Stimulated activated CD4-positive, alpha-beta T cell treated with anti-CD3 and anti-CD28 coated beads, Interleukin-2, amount 100 ng/mL, for 48 hours (primary cell): ENCODE measurements at places on chromosomes 5 and 9.

- DNase-seq, result no peak
Measured at GRCh38 chr5:162593881-162594280, 526.3 kb downstream of the GABRG2 start.

DNA sequence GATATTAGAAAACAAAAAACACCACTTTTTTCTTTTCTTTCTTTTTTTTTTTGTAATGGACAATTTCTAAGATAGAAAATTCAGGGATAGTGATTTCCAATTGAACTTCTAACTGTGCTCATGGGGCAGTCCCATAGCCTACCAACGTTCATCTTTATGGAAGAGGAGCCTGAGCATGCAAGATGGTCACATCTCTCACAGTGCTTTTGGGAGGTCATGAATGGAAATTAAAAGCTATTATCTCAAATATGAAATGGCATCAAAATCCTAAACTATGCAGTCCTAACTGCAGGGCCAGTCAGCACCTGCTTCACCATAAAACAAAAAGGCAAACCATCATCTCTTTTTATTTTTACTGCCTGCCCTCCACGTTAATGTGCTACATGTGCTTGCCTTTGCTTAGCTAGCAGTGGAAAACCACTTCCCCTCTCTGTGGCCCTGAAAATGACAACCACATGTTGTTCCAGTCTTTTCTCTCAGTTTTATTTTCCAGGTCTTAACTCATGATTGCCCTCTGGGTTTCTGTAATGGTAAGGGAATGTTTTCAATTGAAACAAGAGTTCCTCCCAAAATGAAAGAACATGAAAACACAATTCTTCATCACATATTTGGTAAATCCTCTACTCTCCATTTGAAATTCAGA, 16.7 kb downstream of the IFNB1 start:
- no peak for DNase-seq

- DNase-seq, result no peak
Measured at GRCh38 chr9:5839572-5839902, 6.6 kb upstream of the ERMP1 start.

GRCh38 chr5:161546095-161546469, 443 bp downstream of the GABRB2 start:
- no peak for DNase-seq

- DNase-seq, result no peak
Measured at GRCh38 chr5:69250593-69250992, 15.9 kb downstream of the CDK7 start.

DNA sequence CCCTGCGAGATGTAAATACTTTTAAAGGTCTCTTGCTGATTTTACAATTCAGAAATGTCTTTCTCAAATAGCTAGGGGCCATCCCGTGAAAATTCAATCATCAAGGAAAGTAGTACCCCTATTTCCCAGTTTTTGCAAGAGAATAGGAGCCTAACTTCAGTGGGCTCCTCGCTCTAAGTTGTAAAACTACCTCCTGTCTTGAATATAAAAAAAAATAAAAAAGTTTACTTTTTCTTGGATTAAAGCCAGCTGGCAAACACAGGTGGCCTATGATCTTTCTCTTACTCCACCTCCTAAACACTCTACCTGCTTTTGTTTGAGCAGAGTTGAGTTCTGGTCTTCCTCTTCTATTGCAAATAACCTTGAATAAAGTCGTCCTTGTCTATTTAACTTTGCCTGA, 79.4 kb downstream of the SLCO4C1 start:
- no peak for DNase-seq

- no peak for DNase-seq
Measured at GRCh38 chr9:76213751-76214150, 180.5 kb downstream of the RFK start.

DNA sequence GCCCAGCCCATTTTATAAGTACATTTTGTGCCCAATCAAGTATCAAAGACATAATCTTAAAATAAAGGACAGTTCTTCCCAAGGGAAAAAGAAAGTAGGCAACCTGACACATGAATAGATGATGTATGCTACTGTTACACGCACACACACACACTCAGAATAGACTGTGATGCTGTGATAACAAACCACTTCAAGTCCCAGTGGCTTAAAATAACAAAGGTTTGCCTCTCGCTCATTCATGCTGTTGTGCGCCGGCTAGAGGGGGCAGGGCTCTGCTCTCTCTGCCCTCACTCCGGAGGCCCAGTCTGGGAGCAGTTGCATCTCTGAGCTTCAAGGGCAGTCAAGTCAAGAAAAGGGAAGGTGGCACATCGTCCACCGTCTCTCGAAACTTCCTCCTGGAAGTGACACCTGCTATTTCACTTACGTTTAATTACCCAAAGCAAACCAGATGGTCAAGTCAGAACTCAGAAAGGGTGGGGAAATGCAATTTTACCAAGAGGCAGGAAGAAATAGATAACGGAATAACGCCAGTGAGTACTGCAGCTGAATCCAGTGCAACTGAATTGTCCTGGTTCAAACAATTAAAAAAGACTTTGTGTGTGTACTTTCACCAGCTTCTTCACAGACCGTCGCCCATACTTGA, 43.3 kb downstream of the ANKRD33B start:
- no peak for DNase-seq

DNA sequence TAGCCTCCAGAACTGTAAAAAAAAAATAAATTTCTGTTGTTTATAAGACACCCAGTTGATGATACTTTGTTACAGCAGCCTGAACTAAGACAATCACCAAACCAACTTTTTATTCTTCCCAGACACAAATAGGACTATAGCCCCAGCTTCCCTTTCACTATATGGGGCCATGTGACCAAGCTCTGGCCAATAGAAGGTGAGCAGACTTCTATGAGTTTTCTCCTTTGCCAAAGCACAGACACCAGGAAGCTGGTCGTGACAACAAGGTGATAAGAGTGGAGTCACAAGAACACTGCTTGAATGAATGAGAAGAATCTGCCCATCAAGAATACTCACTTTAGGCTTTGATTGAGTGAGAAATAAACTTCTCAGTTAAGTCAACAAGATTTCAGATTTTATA, 217.7 kb downstream of the DEPDC1B start:
- no peak for DNase-seq

GRCh38 chr5:152701305-152701949, 296.3 kb upstream of the NMUR2 start:
- DNase-seq, result no peak

- no peak for DNase-seq
Measured at GRCh38 chr9:21027295-21027694, 4.1 kb downstream of the HACD4 start.

- DNase-seq, result no peak
Measured at GRCh38 chr9:133955821-133956411, 36.2 kb downstream of the VAV2 start.

- DNase-seq, result no peak
Measured at GRCh38 chr5:180041301-180042274, 30.0 kb downstream of the RNF130 start.

GRCh38 chr5:88140396-88140855, 128.2 kb downstream of the TMEM161B start:
- DNase-seq, result no peak

- DNase-seq, result no peak
Measured at GRCh38 chr5:88672644-88673252, 210.2 kb downstream of the MEF2C start.

GRCh38 chr5:78706381-78706780, 57.8 kb upstream of the LHFPL2 start:
- no peak for DNase-seq

DNA sequence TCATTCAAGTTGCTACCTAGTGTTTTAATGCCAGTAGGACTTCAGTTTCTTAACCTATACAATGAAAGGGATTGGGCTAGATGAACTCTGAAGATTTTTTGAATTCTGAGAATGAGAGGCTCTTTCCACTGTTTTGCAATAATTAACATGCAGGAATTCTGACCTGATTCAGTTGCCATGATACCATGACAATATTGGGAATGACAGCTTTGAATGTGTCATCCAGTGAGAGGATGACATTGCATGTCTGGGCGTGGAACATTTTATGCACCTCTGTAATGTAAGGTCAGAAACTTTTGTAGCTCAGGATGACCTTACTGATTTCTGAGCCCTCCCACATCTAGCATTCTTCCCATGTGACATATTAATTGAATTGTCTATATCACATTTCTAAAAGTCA, 30.6 kb upstream of the SPINK5 start:
- no peak for DNase-seq

DNA sequence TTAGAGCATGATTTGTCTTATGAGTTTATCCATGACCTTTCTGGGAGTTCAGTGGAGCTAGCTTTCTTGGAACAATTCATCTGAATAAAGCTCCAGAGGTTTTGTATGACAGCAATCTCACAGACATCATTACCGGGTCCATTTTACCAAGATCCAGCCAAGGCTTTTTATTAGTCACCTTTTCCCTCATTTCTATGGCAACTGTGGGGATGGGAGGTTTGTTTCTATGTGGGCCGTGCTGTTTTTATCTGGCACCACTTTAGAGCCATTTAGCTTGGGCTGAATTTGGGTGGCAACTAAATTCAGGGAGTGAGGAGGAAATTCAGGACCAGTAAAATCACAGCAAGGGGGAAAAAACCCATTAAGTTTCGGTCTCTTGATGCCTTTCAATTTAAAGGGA, 245.7 kb downstream of the NSG2 start:
- no peak for DNase-seq

DNA sequence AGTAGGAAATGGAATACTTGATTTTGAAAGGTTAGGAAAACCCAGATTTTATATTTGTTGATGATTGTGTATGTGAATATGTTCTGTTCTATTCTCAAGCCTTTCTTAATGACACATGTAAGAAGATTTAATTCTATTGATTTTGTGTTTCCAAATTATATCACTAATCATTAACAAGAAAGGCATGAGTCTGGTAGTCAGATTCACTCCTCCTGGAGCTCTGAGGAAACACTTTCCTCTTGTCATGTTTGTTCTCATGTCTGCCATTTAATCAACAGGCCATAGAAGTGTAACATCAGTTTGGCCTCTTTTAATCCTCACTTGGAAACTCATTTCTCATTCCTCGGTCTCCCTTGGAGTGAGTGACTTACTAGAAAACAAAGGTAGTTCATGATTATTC, 40.6 kb upstream of the F2R start:
- DNase-seq, result no peak

DNA sequence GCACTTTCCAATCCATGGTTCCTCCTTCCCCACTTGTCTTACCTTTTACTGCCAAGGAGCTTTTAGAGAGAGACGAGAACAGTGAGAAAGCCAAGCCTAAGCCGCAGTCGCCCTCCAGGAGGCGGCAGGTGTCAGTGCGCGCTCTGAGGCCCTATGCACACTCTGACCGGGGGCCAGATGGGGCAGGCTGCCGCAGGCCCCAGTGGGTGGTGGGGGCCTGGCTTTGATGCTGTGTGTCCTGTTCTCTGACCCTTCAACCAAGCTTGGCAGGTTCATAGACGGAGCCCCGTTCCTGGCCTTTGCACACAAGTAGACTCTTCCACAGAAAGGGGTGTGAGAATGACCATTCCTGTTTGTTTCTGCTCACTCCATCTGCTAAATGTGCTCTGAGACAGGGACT, 77.3 kb downstream of the WNK2 start:
- no peak for DNase-seq

GRCh38 chr9:20713172-20713571, 29.1 kb downstream of the FOCAD start:
- DNase-seq, result no peak

GRCh38 chr5:35789732-35790456, 66.8 kb upstream of the IL7R start:
- no peak for DNase-seq

DNA sequence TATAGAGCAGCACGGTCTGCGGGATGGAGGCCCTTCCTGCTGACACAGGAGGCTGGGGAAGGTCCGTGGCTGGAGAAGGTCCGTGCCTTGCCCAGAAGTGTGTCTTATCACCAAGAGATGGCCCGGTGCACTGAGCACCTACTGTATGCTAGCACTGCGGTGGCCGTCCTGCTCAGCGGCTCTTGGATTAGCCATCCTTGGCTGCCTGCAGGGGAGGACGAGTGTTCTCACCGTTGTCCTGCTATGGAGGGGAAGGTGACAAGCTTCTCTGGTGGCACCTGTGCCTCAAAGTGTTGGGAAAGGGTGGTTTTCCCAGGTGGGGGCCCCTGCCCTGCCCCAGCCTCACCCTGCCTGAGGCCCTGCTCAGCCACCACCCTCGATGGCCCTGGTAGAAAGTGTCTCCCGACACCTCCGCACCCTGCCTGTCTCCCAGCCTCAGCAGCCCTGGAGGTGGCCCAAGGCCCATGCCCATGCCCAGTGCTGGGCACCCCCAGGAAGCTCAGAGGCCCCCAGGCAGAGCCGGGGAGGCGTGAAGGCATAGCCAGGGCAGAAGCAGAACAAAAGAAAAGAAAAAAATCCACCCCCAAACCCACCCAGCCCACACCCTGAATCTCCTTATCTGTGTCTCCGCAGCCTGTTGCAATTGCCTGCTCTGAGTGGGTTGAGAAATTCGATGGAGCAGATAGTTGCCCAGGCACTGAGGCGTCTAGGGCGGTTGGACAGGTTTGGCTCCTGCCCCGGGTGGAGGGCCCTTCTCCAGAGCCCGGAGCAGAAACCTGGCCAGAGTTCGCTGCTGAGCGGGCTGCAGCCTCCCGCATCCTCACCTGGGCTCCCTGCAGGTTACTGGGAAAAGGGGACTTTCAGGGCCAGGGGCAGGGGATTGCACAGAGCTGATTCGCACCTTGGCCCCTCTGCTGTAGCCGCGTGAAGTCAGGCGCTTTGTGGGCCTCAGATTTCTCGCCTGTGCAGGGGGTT, 30.5 kb downstream of the RXRA start:
- DNase-seq, result no peak

GRCh38 chr9:134204991-134205578, 40.7 kb upstream of the RNU6ATAC start:
- DNase-seq, result no peak
